Dermis blood vessel endothelial cell (primary cell): ENCODE measurements at places on chromosomes 3 and 15. TPM values are rescaled to one million over a fixed set of nuclear protein-coding genes. Genes with fewer than 3 reads are reported as not detected.

GRCh38 chr3:73475717-73476116 is 149.0 kb downstream of the PDZRN3 start:
- no peak for DNase-seq

Gene PLCD1
- 19.7 and 20.4 TPM in 2 replicates for total RNA-seq

Gene ZDHHC23
- total RNA-seq, result 14.9 and 21.4 TPM in 2 replicates

Gene TTLL13
- total RNA-seq, result 0.09 and 0.17 TPM in 2 replicates

Gene NDN
- 11.9 and 40.3 TPM in 2 replicates for total RNA-seq

DNA sequence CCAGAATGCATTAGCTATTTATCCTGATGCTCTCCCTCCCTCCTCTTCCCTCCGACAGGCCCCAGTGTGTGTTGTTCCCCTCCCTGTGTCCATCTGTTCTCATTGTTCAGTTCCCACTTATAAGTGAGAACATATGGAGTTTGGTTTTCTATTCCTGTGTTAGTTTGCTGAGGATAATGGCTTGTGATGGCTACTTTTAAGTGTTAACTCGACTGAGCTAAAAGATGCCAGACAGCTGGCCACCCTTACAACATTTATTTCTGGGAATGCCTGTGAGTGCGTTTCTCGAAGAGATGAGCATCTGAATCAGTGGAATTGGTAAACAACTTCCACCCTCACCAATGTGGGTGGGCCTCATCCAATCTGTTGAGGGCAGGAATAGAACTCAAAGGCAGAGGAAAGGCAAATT is 24.7 kb upstream of the TM2D3 start:
- DNase-seq, result no peak

GRCh38 chr3:120798346-120798745 is 55.8 kb downstream of the GTF2E1 start:
- no peak for DNase-seq

DNA sequence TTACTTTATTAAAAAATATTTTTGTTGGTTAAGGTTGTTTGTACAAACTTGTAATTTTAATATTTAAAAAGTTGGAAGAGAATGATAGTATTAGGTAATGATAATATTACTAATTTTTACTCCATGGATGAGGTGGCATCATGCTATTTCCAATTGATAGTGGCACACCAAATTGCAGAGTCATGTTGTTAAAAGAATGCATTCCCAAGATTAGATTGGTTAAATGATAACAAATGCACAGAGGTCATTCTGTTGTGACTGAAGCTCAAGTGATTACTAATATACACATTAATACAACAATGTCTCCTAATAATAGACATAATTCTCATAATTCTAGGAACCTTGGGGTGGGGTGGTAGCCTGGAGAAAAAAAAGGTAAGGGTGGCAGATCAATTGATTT is 73.2 kb upstream of the ZBED2 start:
- no peak for DNase-seq
